ENCODE measurements at places on chromosomes 5 and 9. TPM values are rescaled to one million over a fixed set of nuclear protein-coding genes. Genes with fewer than 3 reads are reported as not detected.

The PCDHGA4 gene
- total RNA-seq = 16.9 TPM

The STKLD1 gene
- total RNA-seq = 0.33 TPM

The IL33 gene
- total RNA-seq = 65.7 TPM

The DAB2IP gene
- total RNA-seq = 33.3 TPM

The PCDHA9 gene
- 0.07 TPM for total RNA-seq

The SLC28A3 gene
- total RNA-seq = 0.46 TPM

The CETN3 gene
- 7.7 TPM for total RNA-seq

The DNM1 gene
- 1.9 TPM for total RNA-seq

The ST8SIA4 gene
- 0.30 TPM for total RNA-seq

The NUP155 gene
- total RNA-seq = 25.2 TPM

The PPP2R2B gene
- 0.66 TPM for total RNA-seq

The MEGF10 gene
- total RNA-seq = 3.0 TPM

The PRDM9 gene
- not detected for total RNA-seq

The PRSS3 gene
- total RNA-seq = 14.8 TPM

The SPATA31A7 gene
- total RNA-seq = not detected

The BTNL3 gene
- total RNA-seq = not detected

The PCDHGA12 gene
- total RNA-seq = 46.0 TPM

The SH3GL2 gene
- 0.07 TPM for total RNA-seq

The PDE6A gene
- not detected for total RNA-seq

The LYSMD3 gene
- 14.8 TPM for total RNA-seq

The OCLN gene
- 1.1 TPM for total RNA-seq

The LVRN gene
- 0.36 TPM for total RNA-seq

The LCN1 gene
- 0.20 TPM for total RNA-seq

The SEMA5A gene
- 86.2 TPM for total RNA-seq

The CCL27 gene
- total RNA-seq = 0.17 TPM

The GABBR2 gene
- 0.46 TPM for total RNA-seq

The IFNA13 gene
- not detected for total RNA-seq

The SCGB3A2 gene
- total RNA-seq = not detected

The PCDHB13 gene
- 0.59 TPM for total RNA-seq

The PTCH1 gene
- 0.89 TPM for total RNA-seq

The UBAC1 gene
- total RNA-seq = 21.4 TPM

The KLHL3 gene
- 3.6 TPM for total RNA-seq

The ASS1 gene
- 138 TPM for total RNA-seq

The SH2D3C gene
- 2.2 TPM for total RNA-seq

The PCDHGA8 gene
- total RNA-seq = 4.0 TPM

The PLPPR1 gene
- not detected for total RNA-seq

The RANBP3L gene
- 0.07 TPM for total RNA-seq

The PCDHB8 gene
- 0.26 TPM for total RNA-seq

The ADRB2 gene
- total RNA-seq = 1.2 TPM

The PCSK5 gene
- total RNA-seq = 9.9 TPM

All from smooth muscle cell of the pulmonary artery (primary cell).